ENCODE measurements at places on chromosomes 7 and 10.

GRCh38 chr10:24215196-24215595 is 6.3 kb downstream of the KIAA1217 start:
- DNase-seq = no peak

DNA sequence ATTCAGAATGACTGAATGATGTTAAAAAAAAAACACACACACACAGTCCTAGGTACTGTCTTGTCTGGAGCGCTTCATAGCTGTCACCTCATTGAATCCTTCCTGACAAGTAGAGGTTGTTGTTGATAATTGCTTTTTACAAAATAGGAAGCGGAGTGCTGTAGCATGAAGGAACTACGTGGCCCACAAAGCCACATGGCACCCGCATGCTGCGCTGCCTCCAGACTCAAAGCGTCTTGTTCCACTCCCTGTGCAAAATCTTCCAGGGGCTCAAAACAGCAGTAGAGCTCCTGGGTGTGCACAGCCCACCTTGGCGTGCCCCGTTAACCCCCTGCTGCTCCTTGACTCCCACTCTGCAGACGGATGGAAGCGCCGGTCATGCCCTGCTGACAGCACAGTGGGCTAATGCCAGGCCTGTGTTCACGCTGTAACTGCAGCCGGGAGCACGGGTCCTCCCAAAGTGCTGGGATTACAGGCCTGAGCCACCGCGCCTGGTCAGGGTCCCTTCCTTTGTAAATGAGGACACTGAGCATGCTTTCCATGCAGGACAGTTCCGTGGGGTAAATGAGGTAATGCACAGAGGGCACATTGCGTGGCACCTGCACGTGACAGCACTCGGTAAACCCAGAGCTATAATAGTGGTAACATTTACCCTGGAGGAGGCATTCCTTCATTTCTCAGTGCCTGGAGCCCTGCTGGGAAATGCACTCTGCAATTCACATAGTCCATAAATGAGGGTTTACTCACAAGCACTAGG is 91.1 kb upstream of the GNA12 start:
- no peak for DNase-seq

DNA sequence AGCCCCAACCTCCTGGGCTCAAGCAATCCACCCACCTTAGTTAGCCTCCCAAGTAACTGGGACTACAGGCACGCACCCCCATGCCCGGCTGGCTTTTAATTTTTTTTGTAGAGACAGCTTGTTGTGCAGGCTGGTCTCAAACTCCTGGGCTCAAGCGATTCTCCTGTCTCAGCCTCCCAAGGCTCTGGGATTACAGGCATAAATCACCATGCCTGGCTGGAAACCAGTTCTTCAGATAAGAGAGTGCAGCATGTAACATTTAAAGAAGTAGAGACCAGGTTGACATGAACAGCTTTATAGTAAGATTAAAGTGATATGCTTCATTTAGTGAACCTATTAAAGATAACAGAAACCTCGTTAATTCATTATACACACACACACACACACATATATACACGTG is 167.9 kb upstream of the KAT6B start:
- DNase-seq = no peak

GRCh38 chr10:101061624-101062231 is at the start of gene KAZALD1:
TSS of gene KAZALD1 (plus strand) at chr10:101061989. CDS start at chr10:101062593, 604 bp downstream.
- DNase-seq = no peak

DNA sequence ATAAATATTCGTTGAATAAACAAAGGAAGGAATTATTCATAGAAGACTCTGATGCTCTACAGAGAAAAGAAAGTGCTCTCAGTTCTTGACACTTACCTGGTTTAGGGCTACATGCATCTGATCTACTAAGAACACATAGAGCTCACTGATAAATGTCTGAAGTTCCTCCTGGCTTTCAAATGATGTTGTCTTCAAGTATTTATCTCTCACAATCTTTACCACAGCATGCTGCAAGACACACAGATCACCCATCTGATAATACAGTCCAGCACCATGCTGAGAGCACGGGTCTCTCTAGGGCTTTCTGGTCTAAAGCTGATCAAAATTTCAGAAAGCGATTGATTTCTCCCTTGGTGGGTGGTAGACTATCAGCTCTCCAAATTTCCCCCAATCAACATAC is 44.5 kb upstream of the MRPS16 start:
- no peak for DNase-seq

DNA sequence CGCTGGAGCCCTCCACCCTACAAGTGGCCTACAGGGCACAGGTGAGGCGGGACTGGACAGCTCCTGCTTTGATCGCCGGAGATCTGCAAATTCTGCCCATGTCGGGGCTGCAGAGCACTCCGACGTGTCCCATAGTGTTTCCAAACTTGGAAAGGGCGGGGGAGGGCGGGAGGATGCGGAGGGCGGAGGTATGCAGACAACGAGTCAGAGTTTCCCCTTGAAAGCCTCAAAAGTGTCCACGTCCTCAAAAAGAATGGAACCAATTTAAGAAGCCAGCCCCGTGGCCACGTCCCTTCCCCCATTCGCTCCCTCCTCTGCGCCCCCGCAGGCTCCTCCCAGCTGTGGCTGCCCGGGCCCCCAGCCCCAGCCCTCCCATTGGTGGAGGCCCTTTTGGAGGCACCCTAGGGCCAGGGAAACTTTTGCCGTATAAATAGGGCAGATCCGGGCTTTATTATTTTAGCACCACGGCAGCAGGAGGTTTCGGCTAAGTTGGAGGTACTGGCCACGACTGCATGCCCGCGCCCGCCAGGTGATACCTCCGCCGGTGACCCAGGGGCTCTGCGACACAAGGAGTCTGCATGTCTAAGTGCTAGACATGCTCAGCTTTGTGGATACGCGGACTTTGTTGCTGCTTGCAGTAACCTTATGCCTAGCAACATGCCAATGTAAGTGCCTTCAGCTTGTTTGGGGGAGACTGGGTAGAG is at the start of gene COL1A2:
Gene COL1A2 (plus strand): TSS at position 459 of the 704 bp plus-strand sequence. CDS start 137 bp downstream, at position 596.
- no peak for DNase-seq

DNA sequence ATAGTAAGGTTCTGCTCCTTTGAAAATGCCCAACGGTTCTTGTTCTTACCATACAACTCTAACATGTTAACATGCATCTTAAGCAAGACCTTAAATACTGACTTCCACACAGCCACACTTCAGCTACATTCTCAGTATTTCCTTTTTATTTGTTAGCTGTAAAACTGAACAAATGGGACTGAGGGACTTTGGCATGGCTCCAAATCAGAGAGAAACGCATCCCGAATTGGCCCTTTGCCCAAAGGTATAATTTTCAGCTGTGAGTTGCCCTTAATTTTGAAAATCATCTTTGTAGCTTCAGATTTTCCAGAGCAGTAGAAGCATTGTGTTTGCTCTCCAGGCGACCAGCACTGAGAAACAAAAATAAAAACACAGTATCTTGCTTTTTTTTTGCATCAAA is 56.4 kb downstream of the NEUROD6 start:
- DNase-seq = no peak

DNA sequence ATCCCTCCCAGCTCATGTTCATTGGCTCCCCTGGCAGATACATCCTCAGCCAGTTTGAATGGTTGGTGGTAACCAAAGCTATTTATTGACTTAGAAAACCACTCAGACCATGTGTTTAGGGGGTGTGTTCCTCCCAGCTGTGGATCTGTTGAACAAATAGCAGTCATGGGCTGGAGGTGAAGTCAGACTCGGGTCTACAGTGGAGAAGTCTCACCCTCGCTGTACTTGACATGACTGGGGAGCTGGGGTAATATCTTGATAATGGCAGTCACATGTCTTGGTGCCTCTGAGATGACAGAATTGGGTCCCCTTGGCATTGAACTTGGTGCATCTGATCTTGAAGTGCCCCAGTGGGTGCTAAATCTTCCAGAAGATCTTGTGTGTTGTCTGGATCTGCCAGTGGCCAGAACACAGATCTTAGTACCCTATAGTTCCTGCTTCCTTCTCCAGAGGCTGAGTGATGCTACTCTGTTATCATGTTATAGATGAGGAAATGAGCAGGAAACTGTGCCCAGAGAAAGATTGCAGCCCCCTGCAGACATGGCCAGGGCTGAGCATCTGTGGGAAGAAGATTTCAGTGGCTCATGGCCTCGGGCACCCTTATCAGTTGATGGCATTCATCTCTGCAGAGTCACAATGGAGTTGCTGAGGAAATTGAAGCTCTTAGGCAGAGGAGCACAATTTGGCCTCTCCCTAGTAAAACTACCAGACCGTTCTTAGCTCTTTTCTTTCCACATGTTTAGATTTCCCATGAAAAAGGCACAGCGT is 50.4 kb downstream of the ADRA2A start:
- DNase-seq = no peak

DNA sequence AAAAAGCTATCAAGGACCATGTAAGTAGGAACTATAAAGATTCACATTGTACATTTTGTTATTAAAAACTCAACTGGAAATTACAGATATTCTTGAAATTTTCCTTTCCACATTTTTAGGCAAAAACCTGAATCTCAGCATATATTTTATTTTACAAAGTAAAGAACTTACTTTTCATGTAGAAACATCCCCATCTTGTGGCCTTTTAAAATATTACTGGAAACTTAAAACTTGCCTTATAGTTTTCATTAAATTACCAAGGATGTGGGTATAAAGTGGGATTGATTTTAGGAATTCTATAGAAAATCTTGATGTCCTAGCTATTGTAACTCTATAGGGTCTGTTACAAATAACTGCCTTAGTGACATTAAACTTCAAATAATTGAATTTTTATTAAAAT is 10.6 kb downstream of the DBF4 start:
- no peak for DNase-seq

- no peak for DNase-seq
Measured at GRCh38 chr10:119644994-119645393, 6.2 kb upstream of the BAG3 start.

GRCh38 chr10:37549054-37549453 is 308.4 kb downstream of the ZNF248 start:
- no peak for DNase-seq

Measured in bone marrow (tissue), 2 donors.